Astrocyte of the spinal cord (primary cell): ENCODE measurements at places on chromosomes 4 and X.

- peak; percentile 69 for DNase-seq
Observed at GRCh38 chr4:165398570-165398969, 19.8 kb downstream of the CPE start.

DNA sequence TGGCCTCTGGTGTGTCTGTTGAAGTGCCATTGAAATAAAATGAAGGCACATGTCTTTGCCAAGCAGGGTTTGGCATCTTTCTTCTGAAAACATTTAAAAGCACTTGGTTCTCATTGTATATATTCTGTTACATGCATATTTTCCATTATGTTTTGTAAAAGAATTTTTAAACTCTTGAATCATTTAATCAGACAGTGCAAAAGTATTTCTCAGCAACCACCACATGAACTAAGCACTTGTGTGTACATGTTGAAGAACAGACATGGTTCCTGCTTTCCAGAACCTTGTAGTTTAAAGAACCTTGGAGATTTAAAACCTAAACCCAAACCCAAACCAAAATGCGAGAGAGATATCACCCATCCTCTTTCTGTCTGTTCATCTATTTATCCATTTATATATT is 220.3 kb upstream of the GIMD1 start:
- no peak for DNase-seq

GRCh38 chrX:15435836-15436619 is 51.8 kb upstream of the VEGFD start:
- no peak for DNase-seq

GRCh38 chrX:154308108-154308946 is 12.7 kb downstream of the TKTL1 start:
- DNase-seq = peak; percentile 18

GRCh38 chr4:88027611-88028608 is 20.5 kb downstream of the PKD2 start:
- DNase-seq = peak; percentile 84

GRCh38 chrX:121227888-121228287 is 180.5 kb downstream of the GLUD2 start:
- no peak for DNase-seq

- DNase-seq = peak; percentile 71
Observed at GRCh38 chrX:118519411-118520215, 24.0 kb downstream of the DOCK11 start.

DNA sequence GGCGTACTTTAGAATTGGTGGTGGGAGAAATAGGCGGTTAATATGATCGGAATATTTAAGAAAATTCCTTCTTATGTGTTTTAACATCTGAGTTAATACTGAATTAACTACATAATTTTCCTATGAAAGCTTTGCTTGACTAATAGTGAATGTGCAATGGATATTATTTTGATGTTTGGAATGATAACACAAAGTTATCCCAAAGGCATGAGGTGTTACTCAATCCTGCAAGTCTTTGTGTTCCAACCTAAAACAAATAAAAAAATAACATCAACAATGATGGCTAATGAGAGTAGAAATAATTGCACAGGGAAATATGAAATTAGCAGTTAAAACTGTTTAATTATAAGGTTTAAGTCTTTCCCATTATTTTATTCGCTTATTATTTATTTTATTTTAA is 183.6 kb upstream of the ARSJ start:
- DNase-seq = no peak

- no peak for DNase-seq
Observed at GRCh38 chr4:154010371-154010770, 221.5 kb upstream of the SFRP2 start.

GRCh38 chrX:20361081-20361889 is 94.6 kb upstream of the RPS6KA3 start:
- no peak for DNase-seq

DNA sequence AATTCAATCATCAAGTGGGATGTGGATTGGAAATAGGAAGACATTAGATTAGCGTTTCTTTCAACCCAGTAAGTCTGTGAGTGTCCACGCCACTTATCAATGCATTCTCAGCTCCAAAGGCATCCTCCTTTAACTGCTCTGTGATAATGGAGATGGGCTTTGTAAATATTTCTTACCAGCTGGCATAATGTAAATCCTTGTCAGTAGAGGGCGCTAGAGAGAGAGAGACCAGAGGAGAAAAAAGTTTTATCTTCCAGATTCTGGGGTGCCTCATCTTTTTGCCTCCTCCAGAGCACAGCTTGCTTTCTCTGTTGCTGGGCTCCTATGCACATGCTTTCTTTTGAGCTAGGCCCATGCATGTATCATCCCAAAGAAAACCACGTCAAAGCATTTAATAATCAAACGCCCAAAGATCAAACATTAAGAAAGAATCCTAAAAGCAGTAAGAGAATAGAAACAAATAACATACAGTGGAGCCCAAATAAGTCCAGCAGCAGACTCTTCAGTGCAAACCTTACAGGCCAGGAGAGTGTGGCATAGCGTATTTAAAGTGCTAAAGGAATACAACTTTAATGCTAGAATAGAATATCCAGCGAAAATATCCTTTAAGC is 9.6 kb upstream of the MTMR1 start:
- DNase-seq = peak; percentile 12

DNA sequence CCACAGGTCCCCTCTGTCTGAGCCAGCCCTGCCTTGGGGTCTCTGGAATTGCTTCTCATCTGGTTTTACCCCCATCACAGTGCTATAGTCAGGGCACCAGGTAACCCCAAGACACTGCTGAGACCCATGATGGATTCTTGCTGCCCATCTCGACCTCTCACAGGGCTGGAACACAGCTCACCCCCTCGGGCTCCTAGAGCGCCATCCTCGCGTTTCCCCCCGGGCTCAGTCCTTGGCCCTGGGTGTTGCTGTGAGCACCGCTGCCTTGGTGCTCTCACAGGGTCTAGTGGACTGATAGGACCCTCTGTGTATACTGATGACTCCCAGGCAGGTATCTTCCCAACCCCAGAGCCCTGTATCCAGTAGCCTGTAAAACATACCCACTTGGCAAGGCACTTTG is 8.8 kb downstream of the MAEA start:
- DNase-seq = no peak

DNA sequence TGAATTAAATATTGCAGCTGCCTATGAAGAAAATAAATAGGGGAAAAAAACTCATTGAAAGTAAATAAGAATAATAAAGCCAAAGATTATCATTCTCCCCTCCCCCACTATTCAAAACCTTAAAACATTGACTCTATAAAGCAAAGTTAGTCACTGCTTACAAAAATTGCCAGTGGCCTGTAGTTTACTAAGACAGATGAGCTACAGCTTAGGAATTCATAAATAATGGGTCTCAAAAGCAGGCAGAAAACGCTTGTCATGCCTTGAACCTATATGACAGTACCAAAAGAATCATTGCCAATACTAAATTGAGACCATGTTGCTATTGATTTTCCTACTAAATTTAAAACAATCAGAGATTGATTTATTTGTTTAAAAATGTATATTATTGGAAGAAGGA is 78.9 kb downstream of the SLC10A7 start:
- DNase-seq = peak; percentile 38

- no peak for DNase-seq
Observed at GRCh38 chrX:151000861-151001331, 17.8 kb downstream of the HMGB3 start.

GRCh38 chr4:82780752-82781231 is 17.8 kb downstream of the SCD5 start:
- DNase-seq = peak; percentile 90

- DNase-seq = no peak
Observed at GRCh38 chr4:145808848-145809512, 129.0 kb downstream of the C4orf51 start.

DNA sequence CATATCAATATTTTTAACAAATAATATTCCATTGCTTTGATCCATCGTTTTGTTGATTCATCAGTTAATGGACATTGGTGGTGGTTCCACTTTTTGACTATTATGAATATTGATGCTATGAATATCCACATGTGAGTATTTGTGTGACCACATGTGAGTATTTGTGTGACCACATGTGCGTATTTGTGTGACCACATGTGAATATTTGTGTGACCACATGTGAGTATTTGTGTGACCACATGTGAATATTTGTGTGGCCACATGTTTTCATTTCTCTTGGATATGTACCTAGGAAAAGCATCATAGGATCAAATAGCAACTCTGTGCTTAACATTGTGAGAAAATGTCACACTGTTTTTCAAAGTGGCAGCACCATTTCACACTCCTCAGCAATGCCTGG is 433.6 kb upstream of the FRG1 start:
- no peak for DNase-seq

DNA sequence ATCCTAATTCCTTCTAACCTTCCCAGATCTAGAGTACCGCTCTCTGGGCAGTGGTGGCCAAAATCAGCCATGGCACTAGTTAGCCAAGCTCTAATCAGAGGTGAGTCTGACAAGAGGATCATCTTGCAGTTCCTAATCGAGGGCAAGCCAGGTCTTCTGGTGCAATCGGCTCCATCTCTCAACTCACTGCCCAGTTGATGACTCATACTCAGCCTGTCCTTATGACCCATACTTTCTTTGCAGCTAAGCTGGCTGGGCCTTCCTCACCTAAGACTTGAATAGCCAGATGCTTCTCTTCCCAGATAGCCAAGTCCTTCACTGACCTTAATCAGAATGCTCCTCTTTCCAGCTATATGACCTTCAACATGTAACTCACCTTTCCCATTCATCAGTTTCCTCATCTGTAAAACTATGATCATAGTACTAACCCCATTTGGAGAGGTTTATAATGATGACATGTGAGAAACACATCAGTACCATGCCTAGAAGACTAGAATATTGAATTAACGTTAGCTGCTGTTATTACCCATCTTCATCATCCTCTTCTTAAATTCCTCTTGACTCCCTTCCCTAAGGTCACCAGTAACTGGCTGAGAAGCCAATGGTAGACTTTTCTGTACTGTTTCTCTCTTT is 57.1 kb downstream of the RELL1 start:
- peak; percentile 68 for DNase-seq

DNA sequence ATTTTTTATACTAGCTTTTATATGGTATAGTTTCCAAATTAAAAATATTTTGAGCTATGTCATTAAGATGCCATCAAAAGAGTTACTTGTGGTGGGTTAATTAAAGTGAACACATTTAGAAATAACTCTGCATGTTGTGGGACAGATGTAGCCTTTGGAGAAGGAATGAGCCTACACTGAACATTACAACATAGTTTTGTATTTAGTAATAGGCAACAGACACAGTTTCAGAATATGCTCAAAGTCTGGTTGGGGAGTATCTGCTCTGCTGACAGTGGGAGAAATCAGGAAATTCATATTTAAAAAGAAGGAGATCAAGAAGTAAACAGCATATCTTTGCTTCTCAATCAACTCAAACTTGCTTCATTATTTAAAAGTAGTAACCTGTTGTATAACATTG is 23.7 kb downstream of the EMCN start:
- DNase-seq = peak; percentile 48

GRCh38 chr4:150710770-150711375 is 128.9 kb downstream of the MAB21L2 start:
- no peak for DNase-seq

GRCh38 chrX:23959781-23960180 is 52.0 kb downstream of the CXorf58 start:
- DNase-seq = no peak

GRCh38 chr4:73770917-73771316 is 30.5 kb downstream of the CXCL8 start:
- no peak for DNase-seq

DNA sequence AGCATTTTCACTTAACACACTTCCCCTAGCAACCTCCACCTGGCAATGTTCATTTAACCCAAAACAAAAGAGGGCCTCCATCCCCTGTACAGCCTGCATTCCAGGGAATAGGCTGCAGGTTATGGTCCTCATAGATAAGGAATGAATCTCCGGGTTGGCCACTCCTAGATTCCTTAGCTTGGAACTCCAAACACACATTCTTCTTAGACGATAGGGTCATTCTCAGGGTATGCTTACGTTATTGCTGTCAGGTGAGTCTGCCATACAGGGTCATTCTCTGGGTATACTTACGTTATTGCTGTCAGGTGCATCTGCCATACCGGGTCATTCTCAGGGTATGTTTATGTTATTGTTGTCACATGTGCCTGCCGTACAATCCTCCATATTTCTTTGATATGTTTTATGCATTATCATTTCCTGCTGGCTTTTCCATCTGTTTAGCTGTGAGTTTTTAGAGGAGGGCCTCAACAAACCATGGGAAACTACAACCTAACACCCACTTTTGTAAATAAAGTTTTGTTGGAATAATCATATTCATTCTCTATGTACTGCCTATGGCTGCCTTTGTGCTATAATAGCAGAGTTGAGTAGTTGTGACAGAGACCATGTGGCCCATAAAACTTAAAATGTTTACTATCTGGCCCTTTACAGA is 8.2 kb upstream of the AFF1 start:
- DNase-seq = no peak

DNA sequence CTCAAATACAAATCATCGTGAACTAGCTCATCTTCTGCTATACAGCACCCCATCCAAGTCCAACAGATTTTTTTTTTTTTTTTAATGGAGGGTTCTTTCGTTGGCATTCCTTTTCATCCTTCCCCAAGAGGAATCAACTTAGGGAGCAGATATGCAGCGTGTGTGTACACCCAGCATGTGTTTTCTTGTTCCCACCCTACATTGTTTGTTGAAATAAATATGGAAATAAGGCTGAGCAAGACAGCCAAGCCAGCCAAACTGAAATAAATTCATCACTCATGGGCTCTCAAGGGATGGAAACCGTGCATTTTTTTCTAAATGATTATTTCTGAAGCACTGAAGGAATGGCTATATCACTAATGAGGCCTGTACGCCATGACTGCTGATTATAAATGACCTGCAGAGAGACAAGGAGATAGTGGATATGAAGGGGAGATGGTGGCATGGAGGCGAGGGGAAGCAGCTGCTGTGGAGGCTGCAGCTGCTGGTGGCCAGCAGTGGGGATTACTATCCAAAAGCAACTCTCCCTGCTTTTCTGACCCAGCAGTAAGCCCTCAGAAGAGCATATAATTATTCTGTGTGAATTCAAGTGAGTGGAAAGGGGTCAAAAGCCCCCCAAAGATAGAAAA is 173.9 kb downstream of the MGST2 start:
- DNase-seq = no peak

DNA sequence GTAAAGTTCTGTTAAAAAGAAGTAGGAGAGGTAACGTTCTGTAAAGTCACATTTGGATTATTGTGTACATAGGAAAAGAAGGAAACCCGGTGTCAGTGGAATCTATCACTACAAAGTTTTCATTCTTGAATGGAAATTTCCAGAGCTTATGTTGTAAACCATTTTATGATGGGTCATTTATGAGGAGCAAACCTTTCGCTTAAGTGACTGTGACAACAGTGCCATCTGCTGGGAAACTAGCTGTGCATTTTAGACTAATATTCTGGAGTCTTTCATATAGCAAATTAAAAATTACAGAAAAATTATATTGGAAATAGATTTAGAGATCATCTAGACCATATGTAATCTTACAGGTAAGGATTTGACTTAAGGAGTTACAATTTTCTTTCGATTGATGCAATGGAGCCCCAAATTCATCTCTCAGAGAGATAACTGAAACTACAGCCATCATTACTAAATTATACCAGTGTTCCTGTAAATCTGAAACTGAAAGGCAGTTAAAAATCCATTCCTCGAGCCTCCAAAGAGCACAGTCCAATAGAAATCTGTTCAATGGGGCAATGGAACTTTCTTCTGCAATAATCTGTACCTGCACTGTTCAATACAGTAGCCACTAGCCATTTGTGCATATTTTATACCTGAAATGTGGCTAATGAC is 26.9 kb downstream of the ASB9 start:
- DNase-seq = peak; percentile 59

- no peak for DNase-seq
Observed at GRCh38 chr4:158442736-158443135, 78.9 kb upstream of the RXFP1 start.
